ENCODE measurements at places on chromosomes 11 and 22.

GRCh38 chr22:30344447-30345200 is 12.1 kb downstream of the SF3A1 start:
- no peak for DNase-seq

GRCh38 chr11:121412000-121412587 is 40.0 kb upstream of the SORL1 start:
- no peak for DNase-seq

DNA sequence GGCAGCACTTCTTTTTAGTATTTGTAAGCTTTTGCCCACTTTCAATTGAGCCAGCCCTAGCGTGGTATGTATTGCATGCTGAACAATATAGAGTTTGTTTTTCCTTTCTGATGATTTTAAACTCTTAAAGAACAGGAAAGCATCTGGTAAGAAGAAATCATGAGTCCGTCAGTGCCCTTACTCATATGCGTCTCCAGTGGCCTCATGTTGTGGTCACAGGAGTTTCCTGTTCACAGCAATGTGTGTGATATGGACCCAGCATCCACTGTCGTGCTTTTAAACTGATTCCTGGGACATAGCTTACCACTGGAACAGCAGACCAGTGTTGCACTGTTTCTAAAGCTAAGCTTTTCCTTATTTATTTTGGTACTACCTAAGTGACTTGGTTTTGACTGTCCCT is 40.1 kb downstream of the BID start:
- no peak for DNase-seq

GRCh38 chr11:46309814-46310259 is 32.4 kb downstream of the CREB3L1 start:
- DNase-seq = no peak

- no peak for DNase-seq
Observed at GRCh38 chr22:45689211-45689610, 17.6 kb downstream of the ATXN10 start.

GRCh38 chr11:62654297-62654696 is 1.2 kb upstream of the INTS5 start:
- DNase-seq = no peak

GRCh38 chr22:37609240-37610152 is 862 bp downstream of the GGA1 start:
- DNase-seq = no peak

- DNase-seq = no peak
Observed at GRCh38 chr22:40782521-40782920, 36.6 kb downstream of the SLC25A17 start.

- DNase-seq = no peak
Observed at GRCh38 chr11:86666193-86666592, 6.2 kb downstream of the ME3 start.

GRCh38 chr22:37378642-37379058 is 48.6 kb downstream of the ELFN2 start:
- DNase-seq = no peak

DNA sequence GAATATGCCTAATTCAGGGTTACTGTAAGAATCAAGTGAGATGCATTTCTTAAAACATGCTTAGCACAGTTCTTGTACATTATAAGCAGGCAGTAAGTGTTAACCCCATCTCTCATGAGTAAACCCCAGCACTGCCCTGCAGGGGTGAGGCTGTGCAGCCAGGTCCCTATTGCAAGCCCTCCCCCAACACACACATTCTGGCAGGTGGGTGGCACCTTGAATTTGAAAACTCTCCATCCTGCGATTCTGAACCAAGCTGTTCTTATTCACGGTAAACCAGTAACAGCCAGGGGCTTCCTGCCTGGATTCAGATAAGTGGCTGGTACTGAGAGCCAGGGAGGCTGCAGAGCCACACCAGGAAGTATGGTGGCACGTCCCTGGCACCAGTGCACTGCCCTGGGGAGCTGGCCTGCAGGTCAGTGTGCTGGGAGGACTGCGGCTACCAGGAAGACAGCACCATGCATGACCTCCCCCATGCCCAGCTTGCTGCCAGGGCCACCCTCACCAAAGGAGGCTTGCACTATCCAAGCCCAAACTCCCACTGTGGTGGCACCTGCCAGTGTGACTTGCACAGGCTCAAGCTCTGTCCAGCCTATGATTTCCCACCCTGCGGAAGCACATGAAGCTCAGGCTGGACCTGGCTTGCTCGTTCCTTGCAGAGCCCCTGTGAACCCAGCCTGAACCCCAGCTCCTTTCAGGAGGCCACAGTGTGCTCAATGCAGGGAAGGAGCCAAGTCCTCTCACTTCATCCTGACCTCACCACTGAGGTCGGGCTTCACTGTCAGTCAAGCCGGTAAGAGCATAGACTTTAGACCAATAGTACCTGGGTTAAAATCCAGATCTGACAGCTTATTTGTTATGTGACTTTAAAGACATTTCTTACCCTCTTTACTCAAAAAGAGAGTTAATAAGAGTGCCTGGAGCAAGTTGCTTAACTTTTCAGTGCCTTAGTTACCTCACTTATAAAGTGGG is 88.1 kb downstream of the MICAL2 start:
- DNase-seq = no peak

DNA sequence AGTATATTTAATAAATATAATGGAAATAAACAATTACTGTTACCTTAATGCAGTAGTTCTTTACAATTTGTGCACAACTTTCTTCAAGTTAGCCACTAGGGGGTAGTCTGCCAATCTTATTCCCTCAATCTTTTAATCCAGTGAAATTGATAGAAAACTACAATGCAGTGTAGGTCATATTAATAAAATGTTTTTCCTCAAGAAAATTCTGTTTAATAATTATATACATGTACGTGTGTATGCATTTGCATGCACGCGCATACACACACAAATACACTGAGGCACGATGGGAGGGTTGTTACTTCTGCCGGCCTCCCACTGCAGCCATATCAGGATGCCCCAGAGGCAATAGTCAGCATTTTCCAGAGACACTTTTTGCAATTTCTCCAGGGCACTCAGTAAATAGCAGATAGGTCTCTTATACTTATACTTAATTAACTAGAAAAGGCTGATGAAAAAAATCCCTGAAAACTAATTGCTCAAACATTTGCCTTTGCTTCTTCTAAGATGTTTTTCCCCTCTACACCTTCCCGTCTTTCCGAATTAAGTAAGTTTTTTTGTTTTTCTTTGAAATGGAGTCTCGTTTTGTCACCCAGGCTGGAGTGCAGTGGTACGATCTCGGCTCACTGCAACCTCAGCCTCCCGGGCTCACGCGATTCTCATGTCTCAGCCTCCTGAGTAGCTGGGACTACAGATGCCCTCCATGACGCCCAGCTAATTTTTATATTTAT is 3.1 kb downstream of the GAB2 start:
- no peak for DNase-seq

DNA sequence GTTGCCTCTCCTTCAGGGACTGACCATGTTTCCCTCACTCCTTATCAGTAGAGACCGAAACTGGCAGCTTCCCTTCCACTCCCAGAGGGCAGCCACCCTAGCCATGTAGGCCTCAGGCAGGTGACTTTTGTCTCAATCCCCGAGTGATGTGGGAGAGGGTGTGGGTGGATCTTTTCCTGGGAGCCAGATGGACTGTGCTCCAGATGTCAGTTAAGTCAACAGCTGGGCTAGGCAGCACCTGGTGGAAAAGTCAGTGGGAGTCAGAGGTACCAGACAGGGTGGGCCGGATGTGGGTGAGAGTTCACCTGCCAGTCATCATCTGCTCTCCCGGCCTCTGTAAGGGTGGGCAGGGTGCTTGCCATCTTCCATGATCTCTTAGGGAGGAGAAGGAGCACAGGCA is 1.9 kb downstream of the BANF1 start:
- no peak for DNase-seq

DNA sequence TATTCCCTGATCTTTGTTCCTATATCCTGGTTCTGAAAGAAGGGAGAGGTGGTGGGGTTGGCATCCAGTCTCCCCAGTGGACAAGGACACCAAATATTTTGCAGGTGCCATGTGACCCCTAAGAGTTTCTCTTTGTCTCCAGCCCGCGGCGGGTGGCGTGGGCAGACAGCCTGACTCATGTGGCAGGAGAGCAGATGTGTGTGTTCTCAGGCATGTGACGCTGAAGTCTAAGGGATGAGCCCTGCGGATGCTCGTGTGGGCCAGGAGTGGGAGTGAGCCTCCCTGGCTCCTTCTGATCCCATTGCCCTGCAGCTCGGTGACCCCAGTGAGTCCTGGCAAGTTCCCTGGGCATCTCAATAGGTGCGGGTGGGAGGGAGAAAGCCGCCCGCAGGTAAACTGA is 94.8 kb upstream of the TBCEL start:
- DNase-seq = no peak

- no peak for DNase-seq
Observed at GRCh38 chr22:23604939-23605712, 25.0 kb upstream of the IGLL1 start.

DNA sequence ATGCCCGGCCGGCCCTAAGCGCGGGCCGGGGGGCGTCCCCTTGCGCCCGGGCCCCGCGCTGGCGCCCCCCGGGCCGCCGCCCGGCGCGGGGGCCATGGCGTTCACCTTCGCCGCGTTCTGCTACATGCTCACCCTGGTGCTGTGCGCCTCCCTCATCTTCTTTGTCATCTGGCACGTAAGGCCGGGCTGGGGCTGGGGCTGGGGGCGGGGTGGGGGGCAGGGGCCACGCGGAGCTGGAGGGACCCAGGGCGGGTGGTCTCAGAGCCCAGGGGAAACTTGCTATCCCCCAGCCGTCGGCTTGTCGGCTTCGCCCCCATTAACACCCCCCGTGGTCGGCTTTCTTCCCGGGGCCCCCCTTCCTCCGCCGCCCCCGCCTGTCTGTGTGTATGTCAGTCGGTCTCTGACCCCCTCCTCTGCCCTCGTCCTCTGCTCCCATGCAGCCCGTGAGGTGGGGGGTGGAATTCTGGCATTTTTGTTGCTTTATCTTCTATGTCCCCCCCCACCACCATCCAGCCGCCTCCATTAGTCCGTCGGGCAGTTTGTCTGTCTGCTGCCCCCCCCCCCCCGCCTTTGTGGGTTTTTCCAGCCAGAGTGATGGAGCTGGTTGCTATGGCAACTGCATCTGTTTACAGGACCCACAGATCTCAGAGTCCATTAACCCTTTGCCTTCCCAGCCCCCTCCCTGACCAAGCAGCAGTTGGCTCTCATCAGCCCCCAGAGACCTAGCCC is 552 bp downstream of the CNIH2 start:
- DNase-seq = no peak

DNA sequence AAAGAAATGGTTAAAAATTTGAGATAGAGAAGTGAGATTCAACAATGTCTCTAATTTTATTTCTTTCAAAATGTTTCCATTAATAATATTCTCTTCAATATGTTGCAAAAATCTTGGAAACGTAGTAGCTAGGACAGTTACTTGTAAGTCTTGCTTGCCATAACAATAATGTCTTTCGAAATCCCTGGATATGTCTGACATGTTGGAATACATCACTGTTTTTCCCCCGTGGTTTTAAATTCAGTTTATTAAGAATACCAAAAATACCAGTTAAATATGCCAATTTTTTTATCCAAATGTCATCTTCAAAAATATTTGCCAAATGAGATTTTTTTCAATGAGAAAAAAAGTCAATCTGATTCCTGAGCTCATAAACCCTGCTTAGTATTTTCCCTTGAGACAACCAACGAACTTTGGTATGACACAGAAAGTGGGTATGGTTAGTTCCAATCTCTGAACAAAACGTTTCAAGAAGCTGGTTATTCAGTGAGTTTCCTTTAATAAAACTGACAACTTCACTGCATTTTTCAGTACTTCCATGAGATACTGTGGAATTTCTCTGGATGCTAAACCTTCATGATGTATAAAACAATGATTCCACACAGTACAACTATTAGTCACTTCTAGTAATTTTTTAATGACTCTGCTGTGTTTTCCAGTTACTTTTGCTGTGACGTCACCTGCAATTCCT is 36.7 kb upstream of the AMPD3 start:
- DNase-seq = no peak

GRCh38 chr11:124867700-124868099 is 2.5 kb downstream of the ROBO3 start:
- DNase-seq = no peak

GRCh38 chr22:46193898-46194310 is 43.6 kb downstream of the PPARA start:
- DNase-seq = no peak

DNA sequence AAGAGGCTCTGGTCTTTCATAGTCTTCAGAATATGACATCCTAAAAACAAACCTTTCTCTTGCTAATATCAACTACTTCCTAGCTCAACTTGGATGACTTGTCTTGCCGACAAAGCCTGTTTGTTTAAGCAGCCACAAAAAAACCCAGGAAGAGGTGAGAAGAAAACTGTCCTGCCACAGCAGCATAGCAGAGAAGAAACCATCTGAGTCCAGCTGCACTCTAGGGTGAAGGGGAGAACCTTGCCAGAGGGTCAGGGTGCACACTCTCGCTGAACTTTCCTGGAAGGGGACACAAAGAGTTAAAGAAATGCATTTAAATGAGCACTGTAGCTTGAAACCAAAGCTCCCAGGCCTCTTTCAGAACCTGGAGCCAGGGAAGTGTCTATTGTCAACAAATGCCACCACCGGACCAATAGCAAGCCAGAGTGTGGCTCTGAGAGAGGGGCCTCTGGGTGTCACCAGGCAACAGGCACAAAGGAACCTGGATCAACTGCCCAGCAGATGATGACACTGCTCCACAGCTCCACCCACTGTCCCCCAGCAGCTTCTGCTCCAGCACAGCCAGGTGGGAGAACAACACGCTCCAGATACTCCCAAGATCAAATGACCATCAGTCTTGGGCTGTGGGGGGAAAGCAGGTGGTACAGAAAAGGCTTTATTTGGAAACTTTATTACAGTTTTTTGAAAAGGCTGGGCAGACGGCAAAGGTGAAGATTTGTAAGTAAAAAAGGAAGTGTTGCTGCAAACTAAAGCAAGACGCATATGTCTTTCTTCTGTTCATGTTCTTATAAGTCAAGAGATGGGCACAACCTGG is 105.7 kb downstream of the RASSF10 start:
- no peak for DNase-seq

DNA sequence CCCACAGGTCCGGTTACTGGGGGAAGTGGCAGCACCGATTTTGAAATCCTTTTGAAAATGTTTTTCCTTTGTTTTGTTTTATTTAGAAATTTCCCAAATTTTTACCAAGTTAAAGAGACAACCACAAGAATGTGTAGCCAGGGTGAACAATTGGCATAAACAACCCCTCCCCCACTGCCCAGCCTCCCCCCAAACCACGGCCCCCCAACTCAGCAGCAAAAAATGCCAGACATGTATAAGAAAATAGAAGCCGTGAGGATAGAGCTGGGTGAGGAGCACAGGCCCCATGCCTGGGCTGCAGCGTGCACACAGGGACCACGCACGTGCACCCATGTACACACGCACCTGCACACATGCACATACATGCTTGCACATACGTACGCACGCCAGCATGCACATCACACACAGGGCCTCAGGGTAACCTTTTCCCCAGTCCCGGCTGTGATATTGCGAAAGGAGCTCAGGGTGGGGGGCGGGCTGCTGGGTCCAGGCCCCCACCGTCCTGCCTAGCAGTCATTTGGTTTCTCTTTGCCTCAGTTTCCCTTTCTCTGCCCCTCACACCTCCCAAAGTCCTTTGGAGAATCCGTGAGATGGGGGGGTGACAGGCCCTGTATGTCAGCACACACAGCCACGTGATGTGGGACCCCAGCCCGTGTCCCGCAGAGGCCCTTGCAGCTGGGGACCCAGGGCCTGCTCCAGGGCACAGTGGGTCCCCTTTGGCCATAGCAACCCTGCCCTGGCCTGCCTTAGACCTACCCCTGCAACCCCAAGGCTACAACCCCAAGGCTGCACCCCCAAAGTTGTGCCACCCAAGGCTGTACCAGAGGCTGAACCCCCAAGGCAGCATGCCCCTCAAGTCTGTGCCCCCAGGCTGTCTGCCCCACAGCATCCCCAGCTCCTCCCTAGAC is 42.9 kb downstream of the IGF2 start:
- no peak for DNase-seq

GRCh38 chr11:114880442-114880841 is 202.1 kb downstream of the NXPE2 start:
- no peak for DNase-seq

- DNase-seq = no peak
Observed at GRCh38 chr22:35337932-35338331, 38.2 kb downstream of the TOM1 start.

All from stimulated activated CD4-positive, alpha-beta T cell treated with anti-CD3 and anti-CD28 coated beads, TNF-alpha, amount 100 ng/mL, for 1 hour (primary cell).